ENCODE measurements at places on chromosomes 5 and 9.
A peak's percentile ranks its signal among the peaks of the same experiment; 100 is the strongest.

GRCh38 chr5:136011414-136012001 is 17.3 kb upstream of the TGFBI start:
- H3K27me3 ChIP-seq, result no peaks in the 10 kb centered on the region
- peak; percentile 69 for DNase-seq
- peaks cover 17% of the 10 kb centered on the region for H3K4me1 ChIP-seq
- H3K4me3 ChIP-seq, result no peak overlapping the region
- H3K27ac ChIP-seq, result no peak overlapping the region

DNA sequence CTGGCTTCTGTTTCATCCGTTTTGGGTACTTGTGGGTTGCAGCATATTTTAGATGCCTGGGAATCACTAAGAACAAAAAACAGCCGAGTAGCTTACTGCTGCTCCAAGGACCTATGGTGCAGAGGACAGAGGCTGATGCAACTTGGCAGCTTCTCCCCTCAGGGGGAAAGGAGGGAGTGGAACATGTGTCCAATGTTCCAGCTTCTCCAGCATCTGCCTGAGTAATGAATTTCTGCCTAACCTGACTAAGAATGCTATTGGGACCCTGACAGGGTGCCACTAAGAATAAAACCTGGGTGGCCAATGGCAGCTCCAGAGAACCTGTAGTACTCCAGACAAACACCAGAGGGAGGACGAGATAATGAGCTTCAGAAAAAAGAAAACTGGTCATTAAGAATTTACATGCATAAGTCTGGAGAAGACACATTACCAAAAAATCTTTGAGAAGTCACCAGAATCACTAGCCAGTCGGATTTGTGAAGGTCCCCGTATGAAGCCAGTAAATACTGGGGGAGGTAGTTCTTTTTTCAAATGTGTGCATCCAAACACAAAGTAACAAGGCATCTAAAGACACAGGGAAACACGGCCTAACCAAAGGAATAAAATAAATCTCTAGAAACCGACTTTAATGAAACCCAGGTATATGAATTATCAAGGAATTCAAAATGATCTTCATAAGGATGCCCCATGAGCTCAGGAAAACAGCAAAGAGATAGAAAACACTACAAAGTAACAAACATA is 293.5 kb downstream of the HINT1 start:
- H3K36me3 ChIP-seq, result no peaks in the 10 kb centered on the region
- no peak overlapping the region for H3K4me3 ChIP-seq
- no peak overlapping the region for H3K27ac ChIP-seq
- peaks cover 8% of the 10 kb centered on the region for H3K4me1 ChIP-seq
- H3K27me3 ChIP-seq, result no peaks in the 10 kb centered on the region

- no peaks in the 10 kb centered on the region for H3K36me3 ChIP-seq
- peaks cover 22% of the 10 kb centered on the region for H3K4me1 ChIP-seq
- no peak overlapping the region for H3K27ac ChIP-seq
Observed at GRCh38 chr9:124045076-124045829, 33.7 kb downstream of the LHX2 start.

DNA sequence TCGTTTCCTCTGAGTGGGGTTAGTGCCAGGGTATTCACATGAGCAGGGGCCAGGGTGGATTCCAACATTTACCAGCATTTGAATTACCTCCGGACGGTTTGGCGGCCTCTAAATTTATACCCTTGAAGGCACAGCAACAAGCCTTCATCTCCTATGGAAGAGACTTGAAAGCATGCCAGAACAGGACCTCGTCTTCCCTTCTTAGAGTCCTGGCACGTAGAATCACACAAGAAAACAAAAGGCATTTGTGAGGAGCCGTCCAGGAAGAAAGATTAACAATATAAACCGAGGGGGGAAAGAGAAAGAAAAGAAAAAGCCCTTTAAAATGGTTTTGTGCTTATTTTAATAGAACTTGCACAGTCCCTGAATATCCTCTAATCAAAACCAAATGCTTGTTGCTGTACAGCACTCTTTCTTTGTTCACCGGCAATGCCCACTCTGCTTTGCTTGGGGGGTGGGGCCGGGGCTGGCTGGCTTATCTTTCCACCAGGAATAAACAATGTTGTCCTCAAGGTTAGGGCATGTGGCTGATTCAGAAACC is 575.8 kb upstream of the ZNF462 start:
- peaks cover 3% of the 10 kb centered on the region for H3K4me1 ChIP-seq
- no peaks in the 10 kb centered on the region for H3K27me3 ChIP-seq
- DNase-seq, result peak; percentile 63
- no peaks in the 10 kb centered on the region for H3K36me3 ChIP-seq
- no peak overlapping the region for H3K4me3 ChIP-seq

GRCh38 chr5:74594137-74595040 is 46.1 kb downstream of the ENC1 start:
- H3K4me1 ChIP-seq, result no peaks in the 10 kb centered on the region
- no peak overlapping the region for H3K4me3 ChIP-seq
- no peaks in the 10 kb centered on the region for H3K27me3 ChIP-seq
- DNase-seq, result no peak
- H3K27ac ChIP-seq, result no peak overlapping the region
- H3K36me3 ChIP-seq, result no peaks in the 10 kb centered on the region

- no peak overlapping the region for H3K4me3 ChIP-seq
- no peak overlapping the region for H3K27ac ChIP-seq
- no peak for DNase-seq
- H3K4me1 ChIP-seq, result no peaks in the 10 kb centered on the region
- H3K36me3 ChIP-seq, result no peaks in the 10 kb centered on the region
- no peaks in the 10 kb centered on the region for H3K27me3 ChIP-seq
Observed at GRCh38 chr9:100919506-100919905, 109.0 kb upstream of the PLPPR1 start.

- no peak for DNase-seq
- no peak overlapping the region for H3K4me3 ChIP-seq
- H3K27ac ChIP-seq, result no peak overlapping the region
- peaks cover 2% of the 10 kb centered on the region for H3K36me3 ChIP-seq
- peaks cover 20% of the 10 kb centered on the region for H3K4me1 ChIP-seq
Observed at GRCh38 chr5:138875946-138876345, 811 bp upstream of the LRRTM2 start.

- no peak overlapping the region for H3K4me3 ChIP-seq
- H3K27ac ChIP-seq, result no peak overlapping the region
- no peaks in the 10 kb centered on the region for H3K27me3 ChIP-seq
- H3K36me3 ChIP-seq, result no peaks in the 10 kb centered on the region
- no peak for DNase-seq
- no peaks in the 10 kb centered on the region for H3K4me1 ChIP-seq
Observed at GRCh38 chr9:4339836-4340560, 40.1 kb upstream of the GLIS3 start.

All from muscle of leg (tissue), 16 donors.